GM10248 (cell line): ENCODE measurements at places on chromosomes 7 and 10.

DNA sequence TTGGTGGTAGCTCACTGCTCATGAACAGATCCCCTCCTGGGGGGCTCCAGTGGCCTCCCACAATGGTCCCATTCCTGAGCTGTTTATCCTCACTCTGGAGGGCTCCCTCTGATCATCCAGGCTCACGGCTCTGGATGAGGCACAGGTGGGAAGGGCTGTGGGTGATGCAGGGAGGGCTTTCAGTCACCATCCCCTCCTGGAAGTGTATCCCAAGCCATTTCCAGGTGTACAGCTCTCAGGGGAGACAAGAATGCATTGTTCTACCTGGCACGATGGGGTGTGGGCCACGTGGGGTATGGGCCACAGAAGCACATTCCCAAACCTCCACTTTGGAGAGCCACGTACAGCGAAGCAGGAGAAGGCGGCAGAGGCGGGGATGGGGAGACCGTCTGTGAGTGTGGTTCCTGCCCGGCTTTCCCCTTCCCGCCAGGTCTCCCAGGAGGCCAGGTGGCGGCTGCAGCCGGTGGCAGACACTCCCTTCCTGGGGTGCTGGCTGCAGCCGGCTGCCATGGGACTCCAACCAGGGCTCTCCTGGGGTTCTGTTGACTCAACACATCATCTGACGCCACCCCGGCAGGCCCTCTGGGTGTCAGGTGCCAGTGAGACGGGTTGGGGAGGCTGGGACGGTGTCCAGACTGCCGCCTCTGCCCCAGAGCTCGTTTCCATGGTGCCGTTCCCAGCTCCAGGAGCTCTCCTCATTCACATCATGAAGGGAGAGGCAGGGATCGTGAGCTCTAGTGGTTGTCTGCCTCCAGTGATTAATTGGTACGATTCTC is 169.7 kb upstream of the RHEB start:
- no peak for DNase-seq

DNA sequence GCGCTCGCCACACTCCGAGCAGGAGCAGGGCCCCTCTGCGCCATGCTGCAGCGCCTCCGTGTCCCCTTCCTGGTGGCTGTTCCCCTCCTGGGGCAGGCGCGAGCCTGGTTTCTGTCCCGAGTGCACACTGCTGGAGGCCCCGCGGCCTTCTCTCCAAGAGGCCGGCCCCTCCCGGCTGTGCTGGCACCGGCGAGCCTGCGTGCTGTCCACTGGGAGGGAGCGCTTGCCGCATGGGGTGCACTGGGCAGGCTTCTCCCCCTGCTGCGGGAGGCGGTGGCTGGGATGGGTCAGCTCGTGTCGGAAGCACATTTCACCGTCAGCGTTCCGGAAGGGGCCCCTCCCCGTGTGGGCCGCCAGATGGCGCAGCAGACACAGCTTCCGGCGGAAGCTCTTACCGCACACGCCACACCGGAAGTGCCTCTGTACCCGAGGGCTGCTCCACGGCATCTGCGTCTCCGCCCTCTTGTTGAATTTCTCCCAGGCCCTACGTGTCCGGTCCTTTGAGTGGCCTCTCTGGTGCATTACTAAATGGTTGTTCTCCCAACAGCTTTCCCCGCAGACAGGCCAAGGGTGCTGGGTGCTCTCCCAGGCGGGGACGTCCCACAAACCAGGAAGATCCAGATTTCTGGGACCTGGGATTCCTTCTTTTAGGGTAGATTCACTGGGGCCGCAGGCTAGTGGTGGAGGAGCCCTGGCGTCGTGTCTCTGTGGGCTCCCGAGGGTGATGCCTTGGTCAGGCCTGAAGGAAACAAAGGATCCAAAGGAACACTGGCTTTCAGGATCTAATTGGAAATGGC is 18.7 kb downstream of the ZNF786 start:
- DNase-seq: peak; percentile 54

DNA sequence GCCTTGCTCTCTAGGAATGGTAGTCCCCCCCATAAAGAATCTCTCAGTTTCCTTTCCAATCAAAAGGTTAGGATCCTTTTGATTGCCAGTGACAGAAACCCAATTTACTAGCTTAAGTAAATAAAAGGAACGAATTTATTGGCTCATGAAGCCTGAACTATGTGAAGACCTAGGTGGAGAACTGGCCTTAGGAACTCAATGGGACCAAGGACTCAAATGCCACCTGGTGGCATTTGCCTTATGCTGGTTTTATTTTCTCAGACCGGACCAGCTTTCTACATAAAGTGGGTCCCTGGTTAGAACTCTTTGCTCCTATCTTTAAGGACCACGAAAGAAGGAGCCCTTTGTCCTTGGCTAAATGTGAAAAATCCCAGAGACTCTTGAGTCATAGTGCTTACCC is 25.4 kb downstream of the CFTR start:
- DNase-seq: no peak

DNA sequence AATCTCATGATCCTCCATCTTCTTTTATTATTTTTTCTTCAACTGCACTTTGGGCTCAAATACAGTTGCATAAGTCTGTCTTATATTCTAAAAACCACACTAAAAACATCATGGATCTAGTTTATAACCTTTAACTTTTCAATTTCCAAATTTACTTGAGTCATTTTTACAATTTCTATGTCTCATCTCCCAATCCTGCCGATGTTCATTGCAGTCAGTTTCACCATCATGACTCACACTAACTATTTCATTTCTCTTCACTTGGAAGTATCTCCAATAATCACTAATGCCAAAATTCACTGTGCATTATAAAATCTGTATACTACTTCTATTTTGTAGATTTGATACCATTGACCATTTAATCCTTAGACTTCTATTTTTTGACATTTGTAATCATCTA is 806.9 kb upstream of the SORCS1 start:
- no peak for DNase-seq

DNA sequence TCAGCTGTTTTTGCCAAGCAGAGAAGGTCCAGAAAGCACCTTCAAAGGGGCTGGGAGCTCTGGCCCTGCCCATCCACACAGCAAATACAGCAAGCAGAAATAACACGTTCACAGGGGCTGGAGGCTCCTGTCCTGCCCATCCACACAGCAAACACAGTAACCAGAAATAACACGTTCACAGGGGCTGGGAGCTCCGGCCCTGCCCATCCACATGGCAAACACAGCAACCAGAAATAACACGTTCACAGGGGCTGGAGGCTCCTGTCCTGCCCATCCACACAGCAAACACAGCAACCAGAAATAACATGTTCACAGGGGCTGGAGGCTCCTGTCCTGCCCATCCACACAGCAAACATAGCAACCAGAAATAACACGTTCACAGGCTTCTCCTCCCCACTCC is 558.1 kb downstream of the PTPRN2 start:
- DNase-seq: no peak

DNA sequence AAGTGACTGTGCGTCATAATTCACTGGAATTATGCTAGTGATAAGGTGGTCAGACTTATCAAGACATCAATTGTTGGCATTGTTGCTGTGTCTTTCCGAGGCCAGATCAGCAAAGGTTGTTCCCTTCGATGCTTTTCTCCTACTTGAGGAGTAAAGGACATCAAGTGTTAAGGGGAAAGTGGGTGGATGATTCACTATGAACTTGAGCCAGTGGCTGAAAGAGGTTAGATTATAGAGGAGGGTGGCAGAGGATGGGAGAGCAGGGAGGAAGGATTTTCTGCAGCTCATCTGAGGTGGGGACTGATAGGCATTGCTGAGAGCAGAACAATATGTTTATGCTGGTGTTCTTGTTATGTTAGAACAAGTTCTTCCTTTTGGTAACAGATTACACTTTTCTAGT is 131.4 kb upstream of the AGR3 start:
- DNase-seq: no peak

GRCh38 chr7:127751062-127751461 is 99.1 kb downstream of the SND1 start:
- DNase-seq: no peak
